ENCODE measurements at places on chromosomes 5 and 9. TPM values are rescaled to one million over a fixed set of nuclear protein-coding genes. Genes with fewer than 3 reads are reported as not detected.

Gene EQTN
- total RNA-seq, result not detected

Gene CDKN2B
- not detected for total RNA-seq

DNA sequence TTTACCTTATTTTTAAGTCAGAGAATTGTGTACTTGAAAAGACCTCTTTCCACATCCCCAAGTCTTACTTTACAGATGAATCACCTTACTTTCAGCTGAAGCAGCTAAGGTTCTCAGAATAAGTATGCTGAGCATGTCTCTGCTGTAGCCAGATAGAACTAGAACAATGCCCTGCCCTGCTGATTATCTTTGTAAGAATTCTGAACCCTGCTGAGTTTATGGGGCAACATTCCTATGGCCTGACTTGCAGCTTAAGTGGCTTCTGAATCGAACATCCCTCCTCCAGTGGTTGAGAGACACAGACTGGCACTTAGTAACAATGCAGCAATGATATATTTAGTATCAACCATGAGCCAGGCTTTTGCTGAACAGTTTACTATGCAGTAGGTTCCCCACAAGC, 592.0 kb upstream of the WWC1 start:
- DNase-seq, result peak; percentile 92

DNA sequence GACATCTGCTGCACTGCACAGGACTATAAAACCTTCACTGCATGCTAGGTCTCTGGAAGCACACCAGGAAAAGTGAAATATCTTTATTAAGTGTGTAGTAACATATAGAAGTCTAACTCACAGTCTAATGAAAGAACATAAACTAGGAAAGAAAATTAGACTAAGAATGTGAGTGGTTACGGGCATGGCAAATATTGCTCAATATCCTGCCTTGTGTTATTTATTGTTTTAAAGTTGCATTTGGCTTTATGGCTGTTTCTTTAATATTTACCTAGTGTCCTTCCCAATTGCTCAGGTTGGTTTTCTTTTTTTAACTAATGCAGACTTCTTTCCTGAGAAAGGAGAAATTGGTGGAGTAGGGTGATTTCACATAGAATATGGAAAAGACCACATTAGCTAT, 342.4 kb downstream of the KIAA0825 start:
- no peak for DNase-seq

GRCh38 chr5:143573568-143574170, 170.2 kb upstream of the NR3C1 start:
- DNase-seq, result no peak

Gene LRRC26
- total RNA-seq, result not detected

Gene IFNB1
- total RNA-seq, result 0.81 TPM

Gene PCDHA13
- total RNA-seq, result not detected

DNA sequence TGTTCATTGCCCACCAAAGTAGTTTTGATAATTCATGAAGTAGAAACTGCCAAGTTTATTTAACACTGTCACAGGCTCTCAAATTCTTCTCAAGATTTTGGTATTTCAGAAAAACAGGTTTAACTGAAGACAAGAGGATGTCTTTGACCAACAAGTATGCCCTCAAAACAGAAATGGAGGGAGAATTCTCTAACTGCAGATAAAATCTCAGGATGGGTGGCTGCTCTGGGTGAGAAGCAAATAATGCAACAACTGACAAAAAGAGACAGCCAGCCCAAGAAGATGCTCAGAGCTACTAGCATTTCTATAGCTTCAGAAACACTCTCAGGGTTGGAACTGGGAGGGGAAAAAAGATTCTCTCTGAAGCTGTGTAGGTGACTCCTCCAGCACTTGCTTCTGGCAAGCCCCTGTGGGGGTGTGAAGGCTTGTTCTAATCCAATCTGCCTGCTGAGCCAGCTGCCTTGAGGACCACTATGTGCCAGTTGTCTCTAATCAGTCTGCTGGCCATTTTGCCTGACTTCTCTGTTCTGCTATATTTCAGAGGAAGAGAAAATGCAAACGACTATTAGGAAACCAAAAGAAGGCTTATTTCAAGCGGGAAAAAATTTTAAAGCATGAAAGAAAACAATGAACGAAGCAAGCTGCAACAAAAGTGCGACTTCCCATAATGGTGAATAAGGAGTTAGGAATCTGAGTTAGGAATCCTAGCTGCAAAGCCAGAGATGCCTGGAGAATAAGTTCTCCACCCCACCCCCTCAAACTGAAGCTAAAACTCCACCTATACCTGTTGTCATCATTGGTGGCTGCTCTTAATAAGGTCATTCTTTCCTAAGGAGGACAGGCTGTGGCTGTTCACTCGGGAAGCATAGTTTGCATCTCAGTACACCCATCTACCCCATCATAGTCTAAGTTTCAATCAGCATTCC, 147.5 kb downstream of the GNAQ start:
- no peak for DNase-seq

DNA sequence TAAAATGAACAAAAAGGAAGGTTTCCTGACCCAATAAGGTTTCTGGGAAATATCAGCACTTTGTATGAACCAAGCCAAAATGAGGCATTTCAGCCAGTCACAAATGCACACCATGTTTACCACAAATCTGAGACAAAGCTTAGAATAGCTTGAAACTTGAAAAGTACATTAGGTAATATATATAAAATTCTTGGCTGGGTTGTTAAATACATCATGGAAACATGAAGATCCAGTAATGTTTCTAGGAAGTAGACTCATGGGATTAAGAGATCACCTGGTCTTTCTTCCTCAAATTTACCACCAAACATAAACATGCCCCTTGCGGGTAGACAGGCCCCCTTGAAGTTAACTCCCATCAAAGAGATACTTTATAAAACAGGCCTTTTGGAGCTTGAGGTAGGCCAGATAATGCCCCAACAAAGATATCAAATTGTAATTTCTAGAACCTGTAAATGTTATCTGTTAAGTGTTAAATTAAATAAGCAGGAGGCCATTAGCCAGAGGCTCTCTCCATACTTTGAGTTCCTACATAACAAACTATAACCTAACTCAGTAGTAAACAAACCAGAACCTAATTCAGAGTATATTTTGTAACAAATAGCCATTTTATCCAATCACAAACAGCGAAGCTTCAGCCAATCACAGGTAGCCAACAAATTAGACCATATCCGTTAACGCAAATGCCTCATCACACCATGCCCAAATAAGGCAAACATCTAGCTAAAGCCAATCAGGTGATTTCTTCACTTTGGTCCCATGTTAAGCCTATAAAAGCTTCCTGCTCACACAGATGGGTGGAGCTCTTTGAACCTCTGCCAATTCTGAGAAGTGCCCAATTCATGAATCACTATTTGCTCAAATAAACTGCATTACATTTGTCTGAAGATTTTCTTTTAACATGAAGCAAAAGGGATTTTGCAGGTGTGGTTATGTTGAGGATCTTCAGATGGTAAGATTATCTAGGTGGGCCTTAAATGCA, 127.9 kb upstream of the TARS1 start:
- DNase-seq, result peak; percentile 68

GRCh38 chr5:172106511-172107356, 81.3 kb downstream of the STK10 start:
- peak; percentile 50 for DNase-seq

DNA sequence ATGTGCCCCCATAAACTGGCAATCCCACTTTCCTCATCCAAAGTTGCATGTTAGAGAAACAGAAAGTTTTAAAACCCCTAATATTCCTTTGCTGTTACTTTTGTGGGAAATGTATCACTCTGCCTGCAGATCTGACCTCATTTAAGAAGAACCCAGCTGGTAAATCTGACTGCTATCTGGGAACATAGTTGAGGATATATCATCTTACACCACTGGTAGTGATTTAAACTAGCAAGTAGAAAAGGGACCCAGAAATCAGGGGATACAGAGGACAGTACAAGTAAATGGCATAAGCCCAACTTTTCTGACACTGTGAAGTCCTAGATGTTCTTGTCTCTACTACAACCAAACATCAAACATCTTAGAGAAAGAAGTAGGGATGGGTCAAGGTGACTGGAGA, 1060.5 kb upstream of the DMAC1 start:
- DNase-seq, result no peak

DNA sequence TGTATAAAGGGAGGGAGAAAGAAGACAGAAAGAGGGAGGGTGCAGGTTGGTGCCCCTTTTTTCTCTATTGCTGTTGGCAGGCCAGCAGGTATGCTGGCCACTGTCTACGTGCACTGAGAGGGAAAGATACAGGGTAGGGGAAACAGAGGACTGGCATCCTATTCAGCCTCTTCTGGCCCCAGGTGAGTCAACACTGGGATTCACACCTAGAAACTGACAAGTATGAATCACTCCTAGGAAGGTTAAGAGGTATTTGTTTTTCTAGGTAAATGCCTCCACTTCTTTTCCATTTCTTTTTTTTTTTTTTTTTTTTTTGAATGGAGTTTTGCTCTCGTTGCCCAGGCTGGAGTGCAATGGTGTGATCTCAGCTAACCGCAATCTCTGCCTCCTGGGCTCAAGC, 2.8 kb upstream of the UBAP1 start:
- no peak for DNase-seq

DNA sequence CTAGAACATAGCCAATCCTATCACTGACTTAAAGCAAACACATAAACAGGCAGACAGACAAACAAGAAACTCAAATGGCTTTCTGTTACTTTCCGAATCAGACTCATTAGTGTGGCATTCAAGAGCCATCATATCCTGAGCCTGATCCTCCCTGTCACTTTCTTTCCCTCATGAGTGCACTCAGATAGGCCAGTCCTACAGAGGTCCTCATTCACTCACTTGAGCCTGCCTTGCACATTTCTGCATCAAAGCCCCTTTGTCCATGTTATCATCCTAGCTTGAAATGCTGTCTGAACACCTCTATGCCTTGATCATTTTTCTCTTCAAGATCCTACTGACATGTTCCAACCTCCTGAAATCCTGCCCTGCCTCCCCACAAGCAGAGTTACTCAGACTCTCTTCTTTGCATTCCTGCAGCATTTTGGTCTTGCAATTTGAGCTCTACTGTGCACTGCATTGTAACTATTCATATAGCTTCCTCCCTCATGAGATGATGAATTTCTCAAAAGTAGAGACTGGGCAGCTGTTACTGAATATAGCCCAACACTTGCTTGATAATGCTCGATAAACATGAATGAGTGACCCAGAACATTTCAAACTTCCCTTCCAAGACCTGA, 126.9 kb downstream of the PALM2AKAP2 start:
- DNase-seq, result no peak

Gene NMUR2
- total RNA-seq, result not detected

All from MG63 (cell line).